ENCODE measurements at places on chromosomes 5 and 9.

DNA sequence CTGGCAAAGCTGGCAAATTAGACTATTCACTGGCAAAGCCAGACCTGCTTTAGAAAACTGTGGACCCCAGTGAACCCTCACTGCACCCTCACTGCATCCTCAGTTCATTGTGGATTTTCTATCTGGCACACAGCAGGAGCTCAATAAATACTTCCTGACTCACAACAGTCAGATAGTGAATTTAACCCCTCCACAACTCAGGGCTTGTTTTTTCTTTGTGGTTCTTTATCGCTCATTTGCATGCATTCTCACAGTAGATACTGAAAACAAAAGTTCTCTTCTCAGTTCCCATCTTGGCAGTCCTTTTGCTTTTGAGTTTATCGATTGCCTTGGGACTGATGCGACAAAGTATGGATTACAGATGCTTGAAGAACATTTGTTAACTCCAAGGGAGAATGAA lies 99.8 kb downstream of the ACTL7B start:
- no peak for DNase-seq

DNA sequence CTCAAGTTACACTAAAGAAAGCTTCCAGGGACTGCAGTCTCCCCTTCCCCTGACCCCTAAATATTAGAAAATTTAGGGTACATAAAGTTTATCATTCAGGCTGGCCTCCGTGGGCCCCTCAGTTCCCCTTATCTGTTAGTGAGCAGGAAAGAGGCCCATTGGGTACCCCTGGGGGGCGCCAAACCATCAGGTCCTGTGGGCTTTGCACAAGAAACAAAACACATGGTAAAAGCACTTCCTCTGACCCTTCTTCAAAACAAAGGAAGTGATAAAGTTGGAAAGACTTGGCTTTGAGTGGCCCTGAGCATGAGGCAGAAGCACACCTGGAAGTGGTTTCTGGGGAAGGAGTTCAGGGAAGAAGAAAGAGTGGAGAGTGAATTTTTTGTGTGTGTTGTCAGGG lies 213.0 kb downstream of the SMARCA2 start:
- no peak for DNase-seq

- DNase-seq: no peak
Observed at GRCh38 chr5:39273314-39273954, 54.1 kb upstream of the FYB1 start.

GRCh38 chr9:138118601-138119071 lies 241.1 kb downstream of the CACNA1B start:
- DNase-seq: no peak

GRCh38 chr5:168447808-168448207 lies 38.5 kb upstream of the RARS1 start:
- DNase-seq: no peak

DNA sequence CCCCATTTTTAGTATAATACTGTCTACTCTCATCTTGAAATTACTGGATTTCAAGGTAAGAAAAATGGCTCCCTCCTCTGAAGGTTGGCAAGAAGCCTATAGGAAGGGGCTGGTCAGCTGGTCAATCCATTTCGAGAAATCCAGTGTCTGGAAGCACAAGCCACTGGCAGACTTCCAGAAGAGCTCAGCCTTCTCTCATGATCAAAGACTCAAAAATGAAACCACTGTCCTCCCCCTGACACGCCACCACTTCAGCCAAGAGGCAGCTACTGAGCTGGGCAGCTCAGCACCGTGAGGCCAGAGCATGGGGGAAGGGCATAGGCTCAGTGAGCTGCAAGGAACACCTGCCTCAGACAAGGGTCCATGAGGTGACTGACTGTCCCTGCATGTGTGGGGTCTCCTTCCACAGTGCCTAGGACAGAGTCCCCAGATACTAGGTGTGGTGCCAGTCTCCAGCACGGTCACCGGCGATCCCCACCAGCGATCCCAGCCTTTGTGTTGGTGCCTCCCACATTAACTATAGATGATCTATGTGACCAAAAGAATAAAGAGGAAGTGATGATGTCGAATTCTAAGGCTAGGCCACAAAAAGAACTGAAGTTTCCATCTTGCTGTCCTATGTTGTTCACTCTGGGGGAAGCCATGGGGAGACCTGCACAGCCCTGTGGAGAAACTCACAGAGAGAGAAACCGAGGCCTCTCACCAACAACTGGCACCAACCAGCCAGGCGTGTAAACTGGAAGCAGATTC lies 100.1 kb upstream of the LRRTM2 start:
- no peak for DNase-seq

- DNase-seq: no peak
Observed at GRCh38 chr5:42840842-42841567, 29.3 kb upstream of the SELENOP start.

DNA sequence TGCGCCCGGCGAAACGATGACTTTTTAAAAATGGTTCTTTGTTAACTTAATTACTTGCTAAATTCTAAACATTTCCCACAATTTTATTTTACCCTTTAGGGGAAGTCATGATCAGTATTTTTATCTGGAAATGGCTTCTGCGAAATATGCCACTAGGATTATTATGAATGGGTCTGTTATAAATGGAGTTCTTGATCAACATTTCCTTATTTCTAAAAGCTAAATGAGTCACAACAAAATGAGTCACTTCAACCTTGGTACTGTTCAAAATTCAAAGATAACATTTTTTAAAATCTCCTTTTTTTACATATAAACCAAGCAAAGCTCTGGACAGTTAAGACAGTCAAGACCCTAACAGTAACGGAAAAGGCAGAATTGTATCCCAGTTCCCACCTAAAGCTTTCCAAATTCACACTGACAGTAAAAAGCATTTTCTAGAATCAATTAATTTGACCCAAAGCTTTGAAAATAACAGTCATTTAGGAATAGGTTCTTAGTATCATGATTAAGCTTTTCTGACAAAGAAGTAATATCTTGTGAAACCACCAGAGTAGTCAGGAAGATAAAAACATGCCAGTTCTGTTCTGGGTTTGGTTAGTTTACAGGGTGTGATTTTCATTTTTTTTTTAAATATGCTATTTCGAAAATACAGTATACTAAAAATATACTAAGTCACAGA lies 81.7 kb downstream of the LHFPL2 start:
- peak; percentile 32 for DNase-seq

DNA sequence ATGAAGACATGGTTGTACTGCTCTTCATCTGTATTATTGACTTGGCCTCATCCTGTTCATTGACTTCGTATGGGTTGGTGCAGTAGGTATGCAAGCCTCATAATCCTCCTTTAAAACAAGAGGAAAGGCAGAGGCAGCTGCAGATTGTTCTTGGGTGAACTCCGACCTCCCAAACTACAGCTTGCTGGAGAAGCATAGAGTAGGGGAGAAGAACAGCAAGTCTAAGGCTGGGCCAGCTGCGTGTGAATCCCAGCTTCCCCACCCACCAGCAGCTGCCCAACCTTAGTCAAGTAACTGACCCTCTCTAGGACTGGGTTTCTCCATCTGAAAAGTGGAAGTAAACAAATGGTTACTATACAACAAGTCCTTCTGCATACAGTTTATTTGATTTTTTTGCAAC lies 114.5 kb upstream of the WWC1 start:
- no peak for DNase-seq

- peak; percentile 29 for DNase-seq
Observed at GRCh38 chr9:127159325-127159801, 36.9 kb upstream of the ANGPTL2 start.

DNA sequence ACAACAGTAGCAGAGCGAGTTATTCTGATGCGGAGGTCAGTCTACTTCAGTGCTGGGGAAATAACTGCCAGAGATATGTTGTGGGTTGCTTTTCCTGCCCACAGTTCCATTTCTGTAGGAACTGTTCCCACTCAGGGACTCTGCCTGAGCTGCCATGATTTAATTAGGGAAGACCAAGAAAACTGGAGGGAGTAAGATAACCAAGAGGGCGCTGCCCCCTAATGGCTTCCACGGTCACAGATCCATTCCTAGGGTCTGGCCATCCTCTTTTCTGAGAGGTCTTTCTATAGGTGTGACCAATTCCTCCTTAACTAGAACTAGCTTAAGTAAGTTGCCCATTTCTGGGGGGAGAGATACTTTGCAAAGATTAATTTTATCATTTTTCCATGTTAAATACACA lies 125.9 kb downstream of the APBA1 start:
- DNase-seq: peak; percentile 29

DNA sequence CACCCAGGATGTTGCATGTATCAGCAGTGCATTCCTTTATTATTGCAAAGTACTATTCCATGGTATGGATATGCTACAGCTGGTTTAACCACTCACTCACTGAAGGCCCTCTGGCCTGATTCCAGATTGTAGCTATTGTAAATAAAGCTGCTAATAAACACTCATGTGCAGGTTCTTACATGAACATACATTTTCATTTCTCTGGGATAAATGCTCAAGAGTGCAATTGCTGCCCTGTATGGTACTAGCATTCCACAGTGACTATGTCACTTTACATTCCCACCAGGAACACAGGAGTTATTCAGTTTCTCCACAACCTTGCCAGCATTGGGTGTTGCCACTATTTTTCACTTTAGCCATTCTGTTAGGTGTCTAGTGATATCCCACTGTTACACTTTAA lies 267.6 kb downstream of the SPOCK1 start:
- DNase-seq: peak; percentile 42

GRCh38 chr5:38809388-38810359 lies 36.1 kb upstream of the OSMR start:
- peak; percentile 87 for DNase-seq

DNA sequence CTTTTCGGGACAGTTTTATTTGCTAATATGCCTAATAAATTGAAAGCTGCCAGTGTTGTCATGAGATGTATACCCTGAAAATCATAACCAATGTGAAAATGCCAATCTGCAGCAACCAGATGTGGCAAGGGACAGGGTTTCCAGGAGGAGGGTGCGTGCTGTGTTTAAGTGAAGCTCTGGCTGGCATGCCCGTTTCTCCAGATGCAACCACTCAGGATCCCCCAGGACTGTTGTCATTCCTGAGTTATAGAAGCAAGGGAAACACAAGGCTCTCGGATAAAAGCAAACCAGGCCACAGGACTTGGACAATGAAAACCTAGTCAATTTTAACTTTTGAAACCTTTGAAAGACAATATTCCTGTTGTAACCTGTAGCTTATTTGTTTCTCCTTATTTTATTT lies 360.2 kb downstream of the SLIT3 start:
- no peak for DNase-seq

GRCh38 chr9:131762356-131762932 lies 22.6 kb upstream of the RAPGEF1 start:
- DNase-seq: peak; percentile 92

- no peak for DNase-seq
Observed at GRCh38 chr5:136891175-136891972, 526.0 kb upstream of the TRPC7 start.

GRCh38 chr9:87888501-87888900 lies 5.8 kb downstream of the SPATA31E1 start:
- no peak for DNase-seq

- no peak for DNase-seq
Observed at GRCh38 chr5:149800633-149801032, 70.5 kb downstream of the PPARGC1B start.

DNA sequence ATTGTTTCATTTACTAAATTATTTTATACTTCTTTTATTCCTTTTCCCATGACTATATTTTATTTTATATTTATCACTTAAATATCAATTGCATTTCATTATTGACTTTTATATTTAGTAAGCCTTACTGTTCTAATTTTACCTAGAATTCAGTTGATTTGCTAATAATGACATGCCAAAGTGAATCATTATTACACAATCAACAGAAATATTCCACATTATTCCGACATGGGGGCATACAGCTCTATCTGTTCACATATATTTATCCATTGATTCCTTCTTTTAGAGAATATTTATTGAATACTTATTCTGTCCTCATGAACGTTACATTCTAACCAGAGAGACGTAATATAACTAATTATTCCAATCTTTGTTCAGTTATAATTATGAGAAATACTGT lies 221.8 kb downstream of the DOCK8 start:
- no peak for DNase-seq

DNA sequence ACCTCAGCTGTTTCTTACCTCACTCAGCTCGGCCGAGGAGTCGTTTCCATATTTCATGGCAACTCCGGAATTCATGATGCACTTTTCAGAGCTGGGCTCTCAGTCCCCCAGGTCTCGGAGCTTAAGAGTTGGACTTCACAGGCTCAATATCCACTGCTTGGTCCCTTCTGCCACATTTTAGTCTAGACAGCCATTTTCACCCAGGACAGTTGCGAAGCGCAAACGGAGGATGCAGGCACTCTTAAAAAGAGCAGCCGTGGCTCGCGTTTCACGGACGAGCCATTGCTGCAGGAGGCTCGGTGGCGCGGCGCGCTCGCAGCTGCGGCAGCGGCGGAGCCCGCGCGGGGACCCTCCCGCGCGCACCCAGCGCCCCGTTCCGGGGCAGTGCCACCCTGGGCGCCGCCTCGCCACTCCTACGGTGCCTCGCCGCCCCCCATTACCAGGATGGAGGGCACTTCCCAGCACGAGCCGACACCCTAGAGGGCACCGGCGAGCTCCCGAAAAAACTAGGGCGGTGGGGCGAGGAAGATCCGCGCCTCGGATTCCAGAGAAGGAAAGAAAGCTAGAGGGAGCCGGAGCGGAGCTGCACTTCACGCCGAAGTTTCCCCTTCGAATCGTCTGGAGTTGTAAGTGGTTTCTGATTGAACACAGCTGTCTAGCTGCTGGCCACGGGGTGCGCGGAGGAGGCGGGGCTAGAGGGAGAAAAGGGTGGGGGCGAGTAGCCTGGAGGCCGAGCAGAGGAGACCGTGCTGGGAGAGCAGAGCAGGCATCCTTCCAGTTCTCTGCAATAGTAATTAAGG lies 140.3 kb downstream of the TSSK1B start:
- peak; percentile 93 for DNase-seq

DNA sequence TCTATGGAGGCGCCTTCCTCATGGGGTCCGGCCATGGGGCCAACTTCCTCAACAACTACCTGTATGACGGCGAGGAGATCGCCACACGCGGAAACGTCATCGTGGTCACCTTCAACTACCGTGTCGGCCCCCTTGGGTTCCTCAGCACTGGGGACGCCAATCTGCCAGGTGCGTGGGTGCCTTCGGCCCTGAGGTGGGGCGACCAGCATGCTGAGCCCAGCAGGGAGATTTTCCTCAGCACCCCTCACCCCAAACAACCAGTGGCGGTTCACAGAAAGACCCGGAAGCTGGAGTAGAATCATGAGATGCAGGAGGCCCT lies 3.2 kb downstream of the CEL start:
- no peak for DNase-seq

DNA sequence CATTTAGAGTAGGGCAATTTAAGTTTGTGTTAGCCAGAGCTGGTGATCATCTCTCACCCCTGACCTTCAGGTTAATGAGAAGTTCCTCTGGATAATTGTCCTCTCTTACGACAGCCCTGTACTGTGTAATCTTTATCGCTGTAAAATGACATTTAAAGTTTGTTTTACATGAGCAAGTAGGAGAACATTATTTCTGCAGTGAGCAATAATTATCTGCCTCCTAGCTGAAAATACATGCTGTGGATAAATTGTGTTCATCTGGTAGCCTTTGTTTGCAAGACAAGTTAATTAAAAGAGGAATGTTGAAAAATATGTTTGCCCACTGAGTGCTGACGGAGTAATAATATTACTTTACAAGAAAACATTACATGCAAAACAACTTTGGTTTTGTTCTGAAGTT lies 1083.8 kb upstream of the NUDT12 start:
- no peak for DNase-seq
